HS-5 (cell line): ENCODE measurements at places on chromosomes 6 and 20.
A peak's percentile ranks its signal among the peaks of the same experiment; 100 is the strongest.

DNA sequence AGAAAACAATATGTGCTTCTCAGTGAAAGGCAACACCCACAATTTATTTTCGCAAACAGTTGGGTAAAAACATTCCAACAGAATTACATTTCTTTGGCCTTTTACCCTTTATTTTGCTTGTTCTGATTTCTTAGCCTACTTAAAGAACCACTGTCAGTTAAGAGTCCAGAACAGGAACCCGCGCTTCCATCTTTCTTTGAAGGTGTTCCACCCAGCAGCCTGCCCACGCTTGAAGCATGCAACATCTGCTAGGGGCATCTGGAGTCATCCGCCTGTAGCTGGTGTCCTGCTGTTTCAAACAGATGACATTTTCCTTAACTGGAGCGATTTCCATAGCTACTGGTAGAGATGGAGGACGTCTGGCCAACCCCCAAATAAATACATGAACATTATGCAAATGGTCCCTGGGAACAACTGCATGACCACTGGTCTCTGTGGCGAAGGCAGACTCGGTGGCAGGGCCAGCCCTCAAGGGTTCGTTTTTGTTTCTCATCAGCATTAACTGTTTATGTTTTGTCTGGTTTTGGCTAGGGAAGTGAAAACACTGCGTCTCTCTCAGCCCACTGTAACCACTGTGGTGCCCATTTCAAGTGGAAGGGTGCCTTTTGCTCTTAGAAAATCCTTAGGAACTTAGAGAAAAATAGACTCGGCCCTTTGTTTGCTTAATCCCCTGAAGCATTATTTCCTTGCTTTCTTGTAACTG, 51.6 kb downstream of the LAMA4 start:
- no peak for DNase-seq

- DNase-seq, result peak; percentile 64
Observed at GRCh38 chr6:46925563-46926253, 4.0 kb upstream of the ADGRF5 start.

DNA sequence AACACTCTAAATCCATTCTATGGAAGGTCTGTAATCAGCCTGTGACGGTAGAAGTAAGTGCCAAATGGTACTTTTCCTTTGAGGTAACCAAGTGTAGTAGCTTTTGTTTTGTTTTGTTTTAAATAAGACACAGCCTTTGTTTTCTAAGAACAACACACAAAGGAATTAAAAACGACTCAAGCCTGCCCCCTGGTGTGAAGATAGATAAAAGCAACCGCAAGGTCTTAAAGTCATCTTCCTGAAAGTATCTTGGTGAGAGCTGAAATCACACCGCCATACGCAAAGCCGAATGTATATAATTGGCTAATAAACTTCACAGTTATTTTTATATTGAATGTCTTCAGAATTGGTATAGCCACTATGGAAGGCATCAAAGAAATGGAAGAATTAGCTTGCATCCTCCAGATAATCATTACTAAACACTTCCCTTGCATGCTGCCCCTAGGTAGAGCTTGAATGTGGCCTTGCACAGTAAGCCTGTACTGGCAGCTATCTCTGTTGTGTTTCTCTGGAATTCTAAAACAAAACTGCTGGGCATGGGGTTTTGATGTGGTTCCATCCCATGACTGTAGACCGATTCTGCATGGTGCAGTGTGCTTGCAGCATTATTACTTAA, 95.6 kb downstream of the LAMP5 start:
- peak; percentile 48 for DNase-seq

GRCh38 chr6:50826803-50827202, 8.1 kb downstream of the TFAP2B start:
- DNase-seq, result no peak

GRCh38 chr6:53983301-53983700, 127.9 kb upstream of the MLIP start:
- DNase-seq, result no peak

DNA sequence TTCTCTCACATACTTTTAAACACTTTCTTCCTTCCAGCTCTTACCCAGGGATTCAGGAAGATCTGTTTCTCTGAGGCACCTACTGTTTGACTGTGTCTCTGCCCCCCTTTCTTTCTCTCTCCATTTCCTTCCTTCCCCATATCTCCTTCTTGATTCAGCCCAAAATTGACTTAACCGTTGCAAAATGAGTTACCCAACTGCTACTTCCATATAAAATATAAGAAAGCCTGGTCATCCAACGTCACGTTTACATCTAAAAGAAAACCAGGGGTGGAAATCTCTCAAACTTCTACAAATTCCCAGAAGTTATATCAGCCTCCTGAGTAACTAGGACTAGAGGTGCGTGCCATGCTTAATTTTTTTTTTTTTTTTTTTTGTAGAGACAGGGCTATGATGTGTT, 95.2 kb upstream of the INSM1 start:
- DNase-seq, result no peak

- no peak for DNase-seq
Observed at GRCh38 chr20:32610472-32611218, 25.5 kb upstream of the NOL4L start.

GRCh38 chr20:62787866-62788265, 8.4 kb upstream of the MRGBP start:
- no peak for DNase-seq

- no peak for DNase-seq
Observed at GRCh38 chr6:4382362-4382853, 247.0 kb upstream of the ECI2 start.

GRCh38 chr20:41714030-41714429, 95.9 kb upstream of the CHD6 start:
- DNase-seq, result no peak

DNA sequence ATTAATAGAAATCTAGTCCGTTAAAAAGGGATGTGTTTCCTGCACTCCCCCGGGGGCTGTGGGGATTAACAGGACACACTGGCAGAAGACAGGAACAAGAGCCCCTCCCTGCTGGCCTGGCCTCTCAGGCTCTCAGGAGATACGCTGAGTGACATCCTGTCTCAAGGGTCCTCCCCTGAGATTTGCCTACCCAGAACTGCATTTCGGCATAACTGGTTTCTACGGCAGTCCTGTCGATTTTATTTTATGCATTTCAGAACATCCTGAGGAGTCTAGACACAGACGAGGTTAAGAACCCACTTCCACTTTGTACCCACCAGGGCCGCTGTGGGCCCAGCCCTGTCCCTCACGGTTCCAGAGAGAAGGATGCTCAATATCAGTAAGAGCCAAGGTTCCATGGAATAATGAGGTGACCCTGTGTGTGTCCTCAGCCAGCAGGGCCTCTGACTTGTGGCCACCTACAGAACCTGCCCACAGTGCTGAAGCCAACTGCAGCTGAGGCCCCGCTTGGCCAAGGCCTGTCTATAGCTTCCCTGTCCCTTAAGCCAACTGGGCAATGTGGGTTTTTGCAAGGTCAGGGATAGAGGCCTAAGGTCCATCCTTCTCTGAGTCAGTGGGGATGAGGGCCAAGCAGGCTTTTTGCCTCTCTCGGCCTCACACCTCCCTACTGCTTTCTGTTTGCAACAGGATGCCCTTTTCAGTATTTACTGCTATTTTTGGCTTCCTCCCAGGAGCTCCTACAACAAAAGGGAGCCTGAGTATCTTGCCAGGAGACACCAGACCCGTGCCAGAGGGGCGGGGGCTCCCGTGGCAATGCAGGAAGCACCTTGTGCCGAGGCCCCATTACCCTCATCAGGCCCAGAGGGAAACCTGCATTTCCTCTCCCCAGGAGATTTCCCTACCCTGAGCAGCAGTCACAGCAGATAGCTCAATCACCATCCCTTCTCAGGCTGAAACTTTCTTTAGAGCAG, 14.7 kb downstream of the UQCC2 start:
- DNase-seq, result no peak

DNA sequence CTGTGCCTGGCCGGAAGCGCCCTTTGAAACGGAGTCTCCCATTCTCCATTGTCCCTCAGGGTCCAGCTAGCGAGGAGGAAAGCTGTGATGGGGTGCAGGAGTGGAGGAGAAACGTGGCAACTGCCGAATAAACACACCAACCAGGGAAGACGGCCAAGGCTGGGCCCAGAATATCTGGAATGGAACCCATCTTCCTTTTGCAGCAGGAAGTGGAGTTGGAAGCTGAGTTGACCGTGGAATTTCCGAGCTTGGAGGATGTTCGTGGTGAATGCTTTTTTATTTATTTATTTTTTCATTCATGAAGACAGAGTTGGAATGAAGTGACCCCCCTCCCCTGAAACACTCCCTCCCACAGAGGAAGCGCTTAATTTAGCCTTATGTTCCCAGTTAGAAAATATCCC, 105.6 kb upstream of the RNF24 start:
- DNase-seq, result no peak

DNA sequence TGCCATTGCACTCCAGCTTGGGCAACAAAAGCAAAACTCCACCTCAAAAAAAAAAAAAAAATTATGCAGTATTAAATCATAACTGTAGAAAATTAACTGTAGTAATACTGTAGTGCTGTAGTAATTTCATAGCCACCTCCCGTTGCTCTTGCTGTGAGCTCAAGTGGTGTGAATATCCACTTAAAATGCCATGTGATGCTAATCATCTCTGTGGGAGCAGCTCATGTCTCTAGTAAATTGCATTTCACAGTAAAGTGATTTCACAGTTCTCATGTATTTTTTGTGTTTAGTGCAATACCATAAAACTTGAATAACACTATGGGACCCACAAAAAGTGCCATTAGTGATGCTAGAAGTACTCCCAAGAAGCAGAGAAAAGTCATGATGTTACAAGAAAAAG, 14.4 kb upstream of the FAM217A start:
- DNase-seq, result no peak

- DNase-seq, result no peak
Observed at GRCh38 chr6:35602133-35602946, 86.4 kb downstream of the FKBP5 start.

GRCh38 chr20:32208499-32209154, 947 bp downstream of the POFUT1 start:
- DNase-seq, result no peak

GRCh38 chr6:101401171-101401570, 7.7 kb downstream of the GRIK2 start:
- DNase-seq, result no peak

GRCh38 chr6:85971238-85971637, 328.6 kb upstream of the SYNCRIP start:
- DNase-seq, result no peak

DNA sequence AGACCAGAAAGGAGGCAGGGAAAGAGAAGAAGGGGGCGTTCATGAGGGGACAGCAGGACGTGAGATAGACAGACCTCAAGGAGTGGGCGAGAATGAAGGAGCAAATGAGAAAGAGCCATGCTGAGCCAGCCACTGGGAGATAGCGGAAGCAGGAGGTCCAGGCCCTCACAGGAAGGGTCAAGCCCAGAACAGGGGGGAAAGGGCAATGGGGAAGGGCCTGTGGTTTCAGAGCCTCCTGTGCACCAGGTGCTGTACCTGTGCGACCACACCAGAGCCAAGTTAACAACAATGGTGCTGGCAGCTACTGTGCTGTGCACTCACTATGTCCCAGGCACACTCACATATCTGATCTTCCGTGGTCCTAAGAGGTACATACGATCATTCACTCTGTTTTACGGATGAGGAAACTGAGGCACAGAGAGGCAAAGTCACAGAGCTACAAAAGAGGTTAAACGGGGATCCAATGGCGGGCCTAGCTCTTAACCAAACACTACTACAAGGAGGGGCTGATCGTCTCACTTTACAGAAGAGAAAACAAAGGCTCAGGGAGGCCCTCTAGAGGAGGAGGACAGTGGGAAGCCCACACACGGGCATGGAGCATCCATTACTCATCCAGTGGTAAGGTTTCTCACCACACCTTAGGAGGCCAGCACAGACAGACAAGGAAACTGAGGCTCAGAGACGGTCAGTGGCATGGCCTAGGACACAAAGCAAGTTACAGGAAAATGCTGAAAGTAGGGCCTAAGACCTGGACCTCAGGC, 129.1 kb downstream of the PREX1 start:
- no peak for DNase-seq

GRCh38 chr6:38760097-38760496, 45.0 kb downstream of the DNAH8 start:
- DNase-seq, result no peak

DNA sequence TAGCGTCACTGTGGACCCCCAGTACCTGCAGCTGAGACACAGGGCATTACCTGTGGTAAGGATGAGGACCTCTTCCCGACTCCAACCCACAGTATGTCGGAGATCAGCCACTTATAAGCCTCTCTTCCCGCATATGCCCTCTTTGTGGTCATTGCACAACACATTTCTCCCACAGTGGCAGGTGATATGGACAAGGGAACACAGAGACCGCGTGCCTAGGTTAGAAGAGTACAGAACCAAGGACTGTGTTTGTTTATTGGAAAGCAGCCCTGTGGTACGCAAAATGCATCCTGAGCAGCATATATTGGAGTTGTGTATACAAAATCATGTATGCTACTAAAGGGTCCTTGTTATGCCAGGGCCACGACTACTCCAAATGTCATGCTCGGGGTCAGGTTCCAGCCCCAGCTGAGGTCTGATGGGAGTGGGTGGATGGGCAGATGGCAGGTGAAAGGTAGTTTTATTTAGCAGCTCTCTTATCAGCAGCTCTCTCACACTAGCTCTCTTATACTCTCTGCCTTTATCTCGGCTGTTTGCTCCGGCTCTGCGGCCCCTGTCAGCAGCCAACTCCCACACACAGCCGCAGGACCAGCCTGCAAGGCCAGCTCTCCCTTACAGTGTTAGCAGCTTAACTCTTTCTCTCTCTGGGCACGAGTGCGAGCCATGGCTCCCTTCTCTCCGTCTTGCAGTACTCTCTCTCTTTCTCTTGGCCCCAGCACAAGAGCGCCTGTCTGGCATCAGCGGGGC, 569.0 kb downstream of the KIF16B start:
- no peak for DNase-seq

DNA sequence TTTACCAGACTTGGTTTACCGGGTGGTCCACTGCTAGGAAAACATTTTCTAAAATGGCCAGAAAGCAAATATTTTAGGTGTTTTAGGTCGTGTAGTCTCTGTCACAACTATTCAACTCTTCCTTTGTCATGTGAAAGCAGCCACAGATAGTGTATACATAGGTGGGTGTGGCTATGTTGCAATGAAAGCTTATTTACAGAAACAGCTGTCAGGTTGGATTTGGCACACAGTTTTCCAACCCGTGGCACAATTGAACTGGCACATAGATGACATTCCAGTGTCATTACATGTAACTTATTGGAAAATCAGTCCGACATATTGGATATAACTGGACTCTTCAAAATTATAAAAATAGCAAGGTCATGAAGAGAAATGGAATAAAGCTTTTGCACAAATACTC, 68.9 kb upstream of the KCNQ5 start:
- peak; percentile 68 for DNase-seq

GRCh38 chr6:44645276-44645675, 257.8 kb downstream of the CDC5L start:
- DNase-seq, result no peak
